Esophagus squamous epithelium (tissue), 5 donors: ENCODE measurements at places on chromosomes 1 and 21. TPM values are rescaled to one million over a fixed set of nuclear protein-coding genes. Genes with fewer than 3 reads are reported as not detected.

Gene STUM
- total RNA-seq = 0.41 TPM

Gene ABCG1
- 10.9 TPM for total RNA-seq

- peaks cover 16% of the 10 kb centered on the region for H3K4me1 ChIP-seq
- no peak overlapping the region for H3K4me3 ChIP-seq
- no peaks in the 10 kb centered on the region for H3K27me3 ChIP-seq
- no peak overlapping the region for H3K27ac ChIP-seq
- no peaks in the 10 kb centered on the region for H3K36me3 ChIP-seq
Observed at GRCh38 chr1:89894210-89895201, 73.7 kb downstream of the LRRC8D start.

- no peaks in the 10 kb centered on the region for H3K27me3 ChIP-seq
- peaks cover 3% of the 10 kb centered on the region for H3K36me3 ChIP-seq
- no peak for DNase-seq
- H3K4me1 ChIP-seq = no peaks in the 10 kb centered on the region
- no peak overlapping the region for H3K4me3 ChIP-seq
Observed at GRCh38 chr1:212440419-212440818, 7.7 kb downstream of the NENF start.

DNA sequence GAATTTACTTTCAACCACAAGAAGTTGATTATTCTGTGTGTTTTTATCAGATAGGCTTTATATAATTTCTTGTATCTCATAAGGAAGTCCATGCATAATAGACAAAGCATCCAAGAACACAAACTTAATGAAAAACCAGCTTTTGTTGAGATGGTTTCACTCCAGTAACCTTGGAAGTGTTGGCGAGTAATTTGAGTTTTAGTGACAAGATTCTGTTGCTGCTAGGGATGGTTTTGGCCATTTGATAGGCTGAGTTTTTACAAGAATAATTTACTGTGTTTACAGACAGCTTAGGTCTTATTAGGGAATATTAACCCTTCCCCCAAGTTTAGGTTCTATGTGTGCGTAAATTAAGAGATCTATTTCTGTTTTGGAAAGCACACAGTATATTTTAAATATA is 513.6 kb downstream of the USP25 start:
- H3K4me1 ChIP-seq = no peaks in the 10 kb centered on the region
- H3K27me3 ChIP-seq = no peaks in the 10 kb centered on the region
- H3K27ac ChIP-seq = no peak overlapping the region
- H3K4me3 ChIP-seq = no peak overlapping the region
- H3K36me3 ChIP-seq = no peaks in the 10 kb centered on the region

- no peaks in the 10 kb centered on the region for H3K36me3 ChIP-seq
- H3K27me3 ChIP-seq = no peaks in the 10 kb centered on the region
- H3K27ac ChIP-seq = no peak overlapping the region
Observed at GRCh38 chr1:240190881-240191401, 99.3 kb downstream of the FMN2 start.

Gene ATP6V1G3
- total RNA-seq = not detected

Gene ANXA9
- 7.8 TPM for total RNA-seq

DNA sequence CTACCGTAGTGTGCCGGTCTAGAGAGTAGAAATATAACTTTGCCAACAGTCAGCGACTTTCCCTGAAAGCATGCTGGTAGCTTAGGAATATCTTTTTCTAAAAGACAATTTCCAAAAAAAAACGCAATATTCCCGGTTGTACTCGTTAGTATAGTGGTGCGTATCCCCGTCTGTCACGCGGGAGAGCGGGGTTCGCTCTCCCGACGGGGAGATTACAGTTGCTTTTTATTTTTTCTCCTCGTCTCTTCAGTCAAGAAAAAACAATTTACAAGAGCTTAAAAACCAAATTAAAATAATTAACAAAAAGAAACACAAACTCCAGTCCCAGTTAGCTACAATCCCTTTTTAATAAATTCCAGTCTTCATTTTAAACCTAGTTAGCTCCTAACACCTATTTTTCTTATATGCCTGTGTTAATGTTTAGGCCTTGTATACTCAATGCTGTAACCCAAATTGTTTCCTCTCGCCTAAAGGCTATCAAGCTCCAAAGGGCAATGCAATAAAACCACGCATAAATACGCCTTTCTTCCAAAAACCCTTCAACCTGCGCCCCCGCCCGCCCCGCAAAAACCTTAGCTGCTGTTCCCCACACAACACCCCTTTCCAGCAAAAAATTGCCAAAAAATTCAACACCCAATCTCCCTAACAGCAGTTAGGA is 7.8 kb downstream of the HSPA6 start:
- H3K36me3 ChIP-seq = no peaks in the 10 kb centered on the region
- no peak overlapping the region for H3K4me3 ChIP-seq
- no peaks in the 10 kb centered on the region for H3K27me3 ChIP-seq
- no peak for DNase-seq
